MV-4-11 (cell line): ENCODE measurements at places on chromosomes 7 and 10.
A peak's percentile ranks its signal among the peaks of the same experiment; 100 is the strongest.

DNA sequence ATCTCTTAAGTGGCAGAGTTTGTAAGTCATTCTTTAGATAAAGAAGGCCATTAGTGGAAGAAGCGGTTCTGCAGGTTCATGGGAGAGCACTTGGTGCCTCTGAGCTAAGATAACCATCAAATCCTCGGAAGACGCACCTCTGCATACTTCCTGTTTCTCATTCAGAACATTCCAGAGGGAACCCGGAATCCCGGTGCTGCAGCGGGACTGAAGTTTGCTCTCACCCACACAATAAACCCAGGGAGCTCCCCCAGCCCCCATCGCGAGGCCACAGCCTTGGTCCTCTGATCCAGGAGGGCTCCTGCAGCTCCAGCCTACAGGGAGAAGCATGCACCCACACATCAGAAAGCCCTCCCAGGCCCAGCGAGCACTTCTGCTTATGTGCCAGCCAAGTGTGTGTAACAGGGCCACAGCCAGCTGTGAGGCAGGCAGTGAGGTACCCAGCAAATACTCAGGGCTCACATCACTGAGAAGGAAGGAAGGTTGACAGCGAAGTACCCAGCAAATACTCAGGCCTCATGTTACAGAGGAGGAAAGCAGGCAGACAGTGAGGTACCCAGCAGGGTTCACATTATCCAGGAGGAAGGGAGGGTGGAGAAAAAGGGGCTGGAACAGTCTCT is 142.4 kb downstream of the DIP2C start:
- DNase-seq: no peak

- DNase-seq: no peak
Observed at GRCh38 chr10:34151481-34151880, 663.6 kb downstream of the PARD3 start.

DNA sequence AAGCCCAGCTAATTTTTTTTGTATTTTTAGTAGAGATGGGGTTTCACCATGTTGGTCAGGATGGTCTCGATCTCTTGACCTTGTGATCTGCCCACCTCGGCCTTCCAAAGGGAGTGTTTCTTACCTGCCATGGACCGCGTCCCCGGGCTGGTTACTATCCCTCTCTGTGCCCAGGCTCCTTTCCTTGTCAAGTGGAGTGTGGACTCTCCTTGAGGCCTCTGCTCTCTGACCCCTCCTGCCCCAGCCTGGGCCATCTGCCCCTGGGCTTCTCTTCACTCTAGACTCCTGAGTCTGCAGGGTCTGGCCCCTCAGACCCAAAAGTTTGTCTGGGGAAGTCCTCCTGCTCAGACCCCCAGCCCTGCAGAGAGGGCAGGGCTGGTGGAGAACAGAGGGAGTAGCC is 20.7 kb downstream of the NEURL1 start:
- DNase-seq: no peak

DNA sequence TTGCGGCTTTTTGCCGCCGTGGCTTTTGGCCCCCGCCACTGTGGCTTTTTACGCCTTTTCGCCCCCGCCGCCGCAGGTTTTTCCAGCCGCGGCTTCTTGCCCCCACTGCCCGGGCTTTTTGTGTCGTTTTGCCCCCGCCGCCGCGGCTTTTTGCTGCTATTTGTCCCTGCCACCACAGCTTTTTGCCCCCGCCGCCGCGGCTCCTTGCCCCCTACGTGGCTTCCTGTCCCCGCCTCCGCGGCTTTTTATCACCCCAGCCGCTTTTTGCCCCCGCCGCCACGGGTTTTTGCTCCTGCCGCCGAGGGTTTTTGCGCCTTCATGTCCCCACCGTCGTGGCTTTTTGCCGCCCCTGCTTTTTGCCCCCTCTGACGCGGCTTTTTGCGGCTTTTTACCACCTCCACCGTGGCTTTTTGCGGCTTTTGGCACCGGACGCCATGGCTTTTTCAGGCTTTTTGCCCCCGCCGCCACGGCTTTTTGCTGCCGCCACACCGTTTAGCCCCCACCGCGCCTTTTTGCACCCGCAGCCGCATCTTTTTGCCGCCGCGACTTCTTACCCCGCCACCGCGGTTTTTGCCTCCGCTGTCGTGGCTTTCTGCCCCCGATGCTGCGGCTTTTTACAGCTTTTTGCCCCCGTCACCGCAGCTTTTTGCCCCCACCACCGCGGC is 637.0 kb downstream of the ZNF716 start:
- DNase-seq: no peak

GRCh38 chr7:29806208-29806994 is at the start of gene WIPF3:
Gene WIPF3 (plus strand): TSS chr7:29806508. CDS start chr7:29834725, 28,217 bp downstream.
- DNase-seq: no peak

DNA sequence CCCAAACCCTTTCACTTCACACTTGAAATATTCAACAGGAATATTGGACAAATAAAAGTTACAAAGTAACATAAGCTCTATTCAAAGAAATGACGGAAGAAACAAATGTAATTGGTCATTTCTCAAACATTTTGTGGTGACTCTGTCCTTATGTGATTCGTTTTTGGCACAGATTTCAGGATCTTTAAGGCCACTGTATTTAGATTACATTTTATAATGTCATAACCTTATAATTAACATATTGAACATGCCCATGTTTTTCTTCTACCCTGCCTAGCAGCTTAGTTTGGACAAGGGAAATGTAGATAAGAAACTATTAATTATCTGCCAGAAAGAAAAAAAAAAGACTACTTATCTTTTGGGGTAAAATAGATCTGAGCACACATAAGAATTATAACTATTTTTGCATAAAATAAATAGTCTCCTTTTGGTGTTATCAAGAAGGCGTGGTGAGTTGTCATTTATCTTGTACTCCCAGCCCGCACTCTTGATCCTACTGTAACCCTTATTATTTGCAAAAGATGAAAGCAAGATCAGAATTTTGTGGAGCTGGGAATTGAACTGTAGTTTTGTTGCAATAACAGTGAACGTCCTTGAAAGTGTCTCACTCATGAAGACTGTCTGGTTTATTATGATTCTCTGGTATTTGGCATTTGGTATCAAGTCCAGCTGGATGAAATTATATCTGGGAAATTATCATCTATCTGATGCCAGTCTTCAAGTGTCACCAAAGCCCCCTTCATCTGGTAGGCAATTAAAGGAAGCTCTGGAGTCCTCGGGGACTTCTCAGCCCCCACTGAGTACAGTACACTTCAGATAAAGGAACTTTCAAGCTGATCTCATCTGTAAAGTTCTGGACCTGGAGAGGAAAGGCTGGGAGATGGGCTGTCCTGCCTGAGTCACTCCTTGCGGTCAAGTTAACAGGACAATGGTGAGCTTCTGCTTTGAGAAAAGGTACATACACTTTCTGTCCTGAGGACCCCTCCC is 175.7 kb upstream of the INHBA start:
- no peak for DNase-seq

- no peak for DNase-seq
Observed at GRCh38 chr7:5197811-5198210, 7.8 kb downstream of the WIPI2 start.

GRCh38 chr7:48621076-48621475 is 303.3 kb upstream of the CDC14C start:
- DNase-seq: no peak

GRCh38 chr10:83218205-83218604 is 921.1 kb upstream of the GHITM start:
- no peak for DNase-seq

- no peak for DNase-seq
Observed at GRCh38 chr10:27157150-27157549, 2.0 kb downstream of the MASTL start.

DNA sequence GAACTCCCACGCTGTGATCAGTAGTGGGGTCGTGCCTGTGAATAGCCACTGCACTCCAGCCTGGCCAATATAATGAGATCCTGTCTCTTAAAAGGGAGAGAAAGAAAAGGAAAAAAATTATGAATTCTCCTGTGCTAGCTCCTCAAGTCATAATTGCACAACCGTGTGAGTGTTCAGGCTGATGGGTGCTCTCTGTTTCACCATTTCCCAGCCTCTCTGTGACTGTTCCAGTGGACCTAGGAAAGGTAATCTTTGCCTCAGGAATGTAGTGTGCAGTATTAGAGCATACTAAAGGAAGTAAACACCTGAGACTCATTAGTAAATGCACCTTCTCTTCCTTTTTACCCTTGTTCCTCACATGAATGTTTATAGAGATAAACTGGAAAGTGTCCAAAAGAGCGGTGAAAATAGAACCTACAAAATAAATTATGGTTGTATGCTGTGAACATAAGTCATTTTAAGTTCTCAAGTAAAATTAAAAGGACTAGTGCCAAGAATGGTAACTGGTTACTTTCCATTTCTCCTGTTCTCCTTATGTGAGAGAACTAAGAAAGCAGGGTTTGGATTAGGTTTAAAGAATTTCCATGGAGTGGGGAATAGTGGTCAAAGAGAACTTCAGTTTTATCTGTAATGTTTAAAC is 42.7 kb downstream of the INPP5F start:
- DNase-seq: no peak

DNA sequence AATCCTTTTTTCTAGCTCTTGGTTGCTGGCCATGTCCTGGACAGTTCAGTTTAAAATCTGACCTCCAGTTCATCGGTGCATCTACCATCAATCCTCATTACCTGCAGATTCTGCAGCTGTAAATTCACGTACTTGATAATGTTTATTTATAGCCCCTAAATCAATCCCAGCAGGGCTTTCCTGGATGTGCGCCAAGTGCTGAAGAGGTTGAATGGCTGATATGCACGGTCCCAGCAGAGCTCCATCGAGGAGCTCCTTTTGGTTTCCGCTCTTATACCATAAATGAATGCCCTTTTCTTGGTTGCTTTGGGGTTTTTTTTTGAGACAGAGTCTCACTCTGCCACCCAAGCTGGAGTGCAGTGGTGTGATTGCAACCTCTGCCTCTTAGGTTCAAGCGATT is 91.2 kb upstream of the CCZ1B start:
- no peak for DNase-seq

DNA sequence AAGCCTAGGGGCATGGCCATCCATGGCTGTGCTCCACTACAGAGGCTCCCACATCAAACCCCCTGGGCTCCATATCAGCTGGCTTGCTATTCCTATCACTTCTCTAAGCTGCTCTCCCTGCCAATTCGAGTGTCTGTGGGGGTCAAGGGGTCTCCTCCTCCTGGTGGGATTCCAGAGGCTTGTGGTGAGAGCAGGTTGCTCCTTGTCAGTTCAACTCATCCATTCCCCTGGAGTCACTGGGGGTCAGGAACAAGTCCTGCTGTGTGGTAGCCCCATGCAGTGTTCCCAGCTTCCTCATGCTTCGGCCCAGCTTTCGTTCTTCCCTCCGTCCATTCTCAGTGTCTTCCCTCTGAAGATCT is 86.6 kb upstream of the UNC5B start:
- DNase-seq: no peak

DNA sequence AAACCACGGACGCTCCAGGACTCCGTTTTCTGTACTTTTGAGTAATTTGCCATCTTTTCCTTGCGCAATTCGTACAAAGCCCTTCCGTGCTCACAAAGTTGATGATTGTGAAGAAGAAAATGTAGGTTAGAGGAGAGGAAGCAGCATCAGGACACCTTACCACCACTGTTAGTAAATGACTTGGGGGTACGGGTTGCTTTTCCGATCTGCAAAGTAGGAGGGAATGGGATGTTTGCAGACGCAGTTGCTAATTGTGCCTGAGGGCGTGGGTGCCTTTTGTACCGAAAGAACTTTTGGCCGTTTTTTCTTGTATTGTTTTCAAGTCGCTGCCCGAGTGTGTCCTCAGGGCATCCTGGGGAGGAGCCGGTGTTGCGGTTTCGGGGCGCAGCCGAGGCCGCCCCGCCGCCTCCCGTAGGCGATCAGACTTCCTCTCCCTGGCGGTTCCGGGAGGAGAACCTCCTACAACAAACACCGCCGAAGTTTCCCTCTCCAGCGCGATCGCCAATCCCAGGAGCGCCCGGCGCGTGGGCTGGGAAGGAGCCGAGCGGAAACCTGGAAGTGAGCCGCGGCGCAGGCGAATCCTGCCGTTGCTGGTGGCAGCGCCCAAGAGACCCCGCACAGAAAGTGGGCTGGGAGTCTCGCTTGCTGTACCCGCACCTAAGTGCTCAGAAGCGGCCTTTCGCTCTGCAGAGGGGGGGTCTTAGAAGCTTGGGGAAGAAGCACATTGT is 1.0 kb downstream of the PRR15 start:
- DNase-seq: peak; percentile 30

GRCh38 chr10:72291019-72291532 is 17.4 kb downstream of the DDIT4 start:
- DNase-seq: peak; percentile 49

GRCh38 chr7:135260470-135260869 is 26.8 kb downstream of the STRA8 start:
- DNase-seq: no peak

DNA sequence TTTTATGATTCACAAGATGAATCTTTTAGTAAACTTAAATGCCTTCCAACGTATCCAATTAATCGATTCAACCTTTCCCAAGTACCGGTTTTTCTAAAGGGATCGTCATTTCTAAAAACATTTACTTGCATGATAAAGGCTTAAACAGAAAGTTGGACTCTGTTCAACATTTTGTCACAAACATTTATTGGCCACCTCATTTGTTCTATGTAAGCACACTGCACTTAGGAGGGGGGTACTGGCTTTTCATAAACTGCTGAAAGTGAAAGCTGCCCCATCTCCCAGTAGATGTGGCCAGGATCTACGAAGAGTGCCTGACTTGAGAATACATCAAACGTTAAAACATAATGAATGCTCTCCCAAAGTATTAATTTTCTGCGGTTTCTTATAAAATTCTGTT is 37.3 kb upstream of the LAMB4 start:
- no peak for DNase-seq

DNA sequence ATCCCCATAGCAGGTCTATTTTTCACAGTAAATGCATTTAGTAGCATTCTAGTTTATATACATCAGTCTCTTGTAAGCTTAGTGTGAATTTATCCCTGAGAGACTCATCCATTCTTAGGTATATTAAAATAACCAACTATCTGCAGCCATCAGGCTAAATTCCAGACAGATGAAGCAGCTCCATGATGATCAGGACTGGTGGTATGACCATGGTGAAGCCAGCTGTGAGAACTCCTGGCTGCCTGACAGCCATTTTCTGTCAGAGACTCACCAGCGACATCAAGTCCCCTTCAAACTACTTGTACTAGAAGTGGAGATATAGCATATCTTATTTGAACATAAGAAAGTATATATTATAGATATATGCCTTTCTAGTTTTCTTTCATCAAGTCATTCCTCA is 70.3 kb upstream of the GSDME start:
- DNase-seq: no peak

- no peak for DNase-seq
Observed at GRCh38 chr10:42929993-42930392, 146.9 kb upstream of the RET start.

GRCh38 chr10:33618196-33618595 is 283.7 kb upstream of the NRP1 start:
- DNase-seq: peak; percentile 93

GRCh38 chr10:76068856-76069255 is 637.4 kb downstream of the LRMDA start:
- no peak for DNase-seq

- DNase-seq: peak; percentile 94
Observed at GRCh38 chr10:58266826-58267712, 625 bp downstream of the IPMK start.

- DNase-seq: no peak
Observed at GRCh38 chr7:139582130-139582650, 58.7 kb downstream of the CLEC2L start.
